Esophagus squamous epithelium (tissue), 5 donors: ENCODE measurements at places on chromosomes 4 and X. TPM values are rescaled to one million over a fixed set of nuclear protein-coding genes. Genes with fewer than 3 reads are reported as not detected.

DNA sequence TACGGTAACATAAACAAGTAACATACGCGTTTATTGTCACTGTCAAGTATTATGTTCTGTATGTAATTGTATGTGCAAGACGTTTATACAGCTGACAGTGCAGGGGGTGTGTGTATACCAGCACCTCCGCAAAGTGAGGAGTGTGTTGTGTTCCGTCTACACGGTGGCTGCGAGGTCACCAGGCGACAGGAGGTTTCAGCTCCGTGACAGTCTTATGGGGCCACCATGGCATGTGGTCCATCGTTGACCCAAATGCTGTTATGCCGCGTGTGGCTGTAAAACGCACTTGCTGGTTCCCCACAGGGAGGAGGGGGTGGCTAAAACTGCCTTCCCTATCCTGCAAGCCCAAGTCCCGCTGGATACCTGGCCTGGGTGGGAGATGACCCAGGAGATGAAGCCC is 25.0 kb downstream of the NSG1 start:
- H3K4me3 ChIP-seq: no peak overlapping the region
- no peaks in the 10 kb centered on the region for H3K27me3 ChIP-seq
- no peak for DNase-seq
- no peaks in the 10 kb centered on the region for H3K4me1 ChIP-seq
- no peaks in the 10 kb centered on the region for H3K36me3 ChIP-seq

DNA sequence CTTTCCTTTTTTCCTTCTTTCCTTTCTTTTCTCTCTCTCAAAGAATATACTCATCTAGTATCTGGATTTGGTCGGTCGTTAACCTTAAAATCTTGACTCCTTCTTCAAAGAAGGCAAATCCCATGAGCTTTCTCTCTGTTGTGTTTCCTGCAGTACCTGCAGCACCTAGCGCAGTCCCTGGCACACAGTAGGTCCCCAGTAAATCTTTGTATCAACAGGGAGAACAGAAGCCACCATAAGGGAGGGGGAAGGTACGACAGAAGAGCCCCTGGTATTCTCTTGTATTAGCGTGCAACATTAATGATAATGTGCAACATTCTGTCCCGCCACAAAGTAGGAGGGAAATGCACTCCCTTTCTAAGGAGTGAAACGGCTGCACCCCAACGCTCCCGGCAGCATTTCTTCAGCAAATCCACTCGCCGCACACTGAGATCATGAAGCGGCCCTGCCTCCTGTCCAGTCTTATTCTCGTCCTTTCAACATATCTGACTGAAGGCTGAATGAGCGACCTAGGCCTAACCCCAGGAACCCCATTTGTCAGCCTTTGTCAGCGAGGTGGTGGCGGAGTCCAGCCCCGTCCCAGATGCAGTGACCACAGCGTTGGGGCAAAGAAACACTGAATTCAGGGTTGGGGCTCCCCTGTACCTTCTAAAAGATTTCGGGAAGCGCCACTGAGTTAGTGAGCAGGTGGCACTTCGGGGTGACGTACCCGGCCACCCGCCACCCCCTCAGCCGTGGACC is 133.7 kb downstream of the AMELX start:
- peak overlapping the region; percentile 73 for H3K27ac ChIP-seq
- no peaks in the 10 kb centered on the region for H3K36me3 ChIP-seq
- no peaks in the 10 kb centered on the region for H3K4me1 ChIP-seq
- H3K27me3 ChIP-seq: no peaks in the 10 kb centered on the region
- peak overlapping the region; percentile 35 for H3K4me3 ChIP-seq

DNA sequence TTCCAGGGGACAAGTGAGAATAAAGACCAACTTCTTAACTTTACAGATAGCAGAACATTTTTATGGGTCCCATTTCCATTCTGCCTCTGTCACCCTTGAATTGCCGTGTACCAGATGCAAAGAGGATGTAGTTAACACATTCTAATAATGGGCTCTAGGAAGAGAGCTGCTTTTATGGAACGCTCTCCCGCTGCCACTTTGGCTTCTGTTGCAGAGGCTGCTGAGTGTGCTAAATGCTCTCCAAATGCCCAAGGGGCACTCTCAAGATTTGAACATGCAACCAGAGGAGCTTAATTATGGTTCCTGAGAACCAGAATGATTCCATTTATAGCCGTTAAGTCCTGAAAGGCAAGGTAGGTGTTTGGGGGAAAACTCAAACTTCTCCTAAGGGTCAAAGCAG is 28.1 kb upstream of the GPC3 start:
- no peaks in the 10 kb centered on the region for H3K27me3 ChIP-seq
- H3K4me1 ChIP-seq: no peaks in the 10 kb centered on the region
- no peaks in the 10 kb centered on the region for H3K36me3 ChIP-seq
- no peak for DNase-seq

GRCh38 chr4:107902715-107903114 is 28.6 kb upstream of the CYP2U1 start:
- H3K36me3 ChIP-seq: no peaks in the 10 kb centered on the region
- H3K27ac ChIP-seq: no peak overlapping the region
- no peaks in the 10 kb centered on the region for H3K27me3 ChIP-seq
- no peak overlapping the region for H3K4me3 ChIP-seq
- peaks cover 7% of the 10 kb centered on the region for H3K4me1 ChIP-seq

GRCh38 chr4:39706334-39706733 is 8.4 kb downstream of the UBE2K start:
- H3K4me1 ChIP-seq: peaks cover 52% of the 10 kb centered on the region
- H3K36me3 ChIP-seq: peaks cover 9% of the 10 kb centered on the region
- no peaks in the 10 kb centered on the region for H3K27me3 ChIP-seq
- no peak overlapping the region for H3K27ac ChIP-seq
- DNase-seq: no peak

- no peaks in the 10 kb centered on the region for H3K4me1 ChIP-seq
- H3K4me3 ChIP-seq: no peak overlapping the region
- DNase-seq: no peak
- H3K36me3 ChIP-seq: no peaks in the 10 kb centered on the region
Observed at GRCh38 chrX:19579485-19579884, 64.2 kb upstream of the MAP3K15 start.

DNA sequence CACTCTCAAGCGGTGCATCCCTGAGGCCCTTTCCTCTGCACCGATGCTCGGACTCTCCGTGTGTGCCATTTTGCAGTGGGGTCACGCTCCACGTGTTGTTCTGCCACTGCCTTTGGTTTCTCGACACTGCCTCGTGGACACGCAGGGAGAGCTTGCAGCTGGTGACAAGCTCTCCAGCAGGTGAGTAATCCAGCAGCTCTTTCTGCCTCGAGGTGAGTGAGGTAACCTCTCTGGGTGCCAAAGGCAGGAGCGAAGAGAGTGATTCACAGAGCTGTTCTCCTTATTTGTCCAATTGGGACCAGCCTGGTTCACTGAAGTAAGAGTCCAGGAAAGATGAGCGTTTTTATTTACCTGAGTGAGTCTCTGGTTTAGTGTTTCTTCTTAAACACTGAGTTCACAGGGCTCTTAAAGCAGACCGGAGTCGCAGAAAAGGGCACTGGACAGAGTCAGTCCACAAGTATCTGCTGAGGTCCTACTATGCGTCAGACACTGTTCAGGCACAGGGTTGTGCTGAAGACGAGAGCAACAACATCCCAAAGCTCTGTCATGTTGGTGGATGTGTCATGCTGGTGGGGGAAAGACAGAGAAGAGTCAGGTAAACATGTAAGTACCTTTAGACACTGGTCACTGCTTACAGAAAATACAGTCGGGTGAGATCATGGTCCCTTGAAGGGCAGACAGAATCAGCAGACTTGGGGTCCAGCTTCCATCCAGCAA is 61.8 kb downstream of the FHDC1 start:
- DNase-seq: no peak
- H3K36me3 ChIP-seq: no peaks in the 10 kb centered on the region
- H3K4me1 ChIP-seq: peaks cover 15% of the 10 kb centered on the region
- peak overlapping the region; percentile 76 for H3K27ac ChIP-seq

GRCh38 chr4:56052481-56052880 is 103.7 kb downstream of the CEP135 start:
- H3K4me3 ChIP-seq: no peak overlapping the region
- no peak for DNase-seq
- H3K27ac ChIP-seq: no peak overlapping the region
- H3K36me3 ChIP-seq: no peaks in the 10 kb centered on the region

GRCh38 chrX:11296051-11296450 is 2.8 kb downstream of the AMELX start:
- H3K27me3 ChIP-seq: no peaks in the 10 kb centered on the region
- no peak for DNase-seq
- H3K4me1 ChIP-seq: no peaks in the 10 kb centered on the region
- H3K4me3 ChIP-seq: no peak overlapping the region
- no peaks in the 10 kb centered on the region for H3K36me3 ChIP-seq
- H3K27ac ChIP-seq: no peak overlapping the region

GRCh38 chr4:56959100-56959499 is 18.3 kb downstream of the NOA1 start:
- H3K27me3 ChIP-seq: no peaks in the 10 kb centered on the region
- no peak overlapping the region for H3K4me3 ChIP-seq
- DNase-seq: no peak
- H3K4me1 ChIP-seq: peaks cover 17% of the 10 kb centered on the region

GRCh38 chr4:52889778-52890520 is 27.8 kb downstream of the RASL11B start:
- H3K4me1 ChIP-seq: no peaks in the 10 kb centered on the region
- H3K27me3 ChIP-seq: no peaks in the 10 kb centered on the region
- no peak for DNase-seq
- no peak overlapping the region for H3K27ac ChIP-seq

DNA sequence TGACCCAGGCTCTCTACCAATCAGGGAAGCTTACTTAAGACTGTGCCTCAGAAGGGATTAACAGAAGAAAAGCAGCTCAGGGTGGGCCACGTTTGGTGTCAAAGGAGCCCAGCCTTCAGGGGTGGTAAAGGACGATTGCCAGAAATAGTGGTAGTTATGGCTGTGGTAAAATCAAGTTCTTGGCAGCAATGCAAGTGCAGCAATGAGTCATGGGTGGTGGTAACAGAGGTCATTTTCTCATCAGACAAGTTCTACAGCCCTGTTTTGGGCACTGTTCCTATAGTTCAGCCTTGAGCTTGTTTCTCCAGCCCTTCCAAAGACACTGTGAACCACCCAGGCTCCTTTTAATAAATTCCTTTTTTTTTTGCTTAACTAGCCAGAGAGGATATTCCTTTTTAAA is 120.3 kb downstream of the EFHC2 start:
- no peak overlapping the region for H3K4me3 ChIP-seq
- no peaks in the 10 kb centered on the region for H3K27me3 ChIP-seq
- DNase-seq: no peak
- H3K4me1 ChIP-seq: peaks cover 4% of the 10 kb centered on the region

GRCh38 chr4:11857881-11858280 is 429.2 kb upstream of the HS3ST1 start:
- no peaks in the 10 kb centered on the region for H3K4me1 ChIP-seq
- no peaks in the 10 kb centered on the region for H3K36me3 ChIP-seq
- H3K27ac ChIP-seq: no peak overlapping the region
- H3K4me3 ChIP-seq: no peak overlapping the region
- no peaks in the 10 kb centered on the region for H3K27me3 ChIP-seq

DNA sequence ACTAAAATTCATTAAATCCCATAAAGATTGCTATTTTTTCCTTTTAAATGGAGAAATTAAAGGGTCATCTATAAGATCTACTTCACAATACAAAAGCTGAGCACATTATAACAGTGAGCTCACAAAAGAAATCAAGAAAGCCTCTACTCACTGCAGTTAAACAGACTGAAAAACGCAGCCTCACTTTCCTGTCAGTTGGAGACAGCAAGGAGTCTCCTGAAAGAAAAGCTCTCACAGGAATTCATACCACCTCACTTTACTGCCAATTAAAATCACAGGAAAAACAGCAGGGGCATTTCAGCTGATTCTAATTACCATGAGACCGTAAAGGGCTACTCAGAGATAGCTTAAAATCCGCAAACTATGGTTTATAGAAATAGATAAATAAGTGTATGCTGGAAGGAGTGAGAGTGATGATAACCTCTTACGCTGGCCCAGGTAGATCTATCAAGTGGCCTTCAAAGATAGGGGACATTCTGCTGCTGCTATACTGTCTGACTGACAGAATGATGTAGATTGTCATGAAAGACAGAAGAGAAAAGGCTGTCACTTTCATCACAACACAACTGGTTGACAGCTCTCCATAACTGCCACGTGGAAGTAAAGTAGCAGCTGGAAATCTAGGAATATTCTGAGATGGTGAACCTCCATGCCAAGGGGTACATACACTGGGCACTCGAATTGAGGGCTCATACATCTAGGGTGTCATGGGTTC is 1333.7 kb upstream of the DIAPH2 start:
- no peak overlapping the region for H3K27ac ChIP-seq
- no peaks in the 10 kb centered on the region for H3K27me3 ChIP-seq

DNA sequence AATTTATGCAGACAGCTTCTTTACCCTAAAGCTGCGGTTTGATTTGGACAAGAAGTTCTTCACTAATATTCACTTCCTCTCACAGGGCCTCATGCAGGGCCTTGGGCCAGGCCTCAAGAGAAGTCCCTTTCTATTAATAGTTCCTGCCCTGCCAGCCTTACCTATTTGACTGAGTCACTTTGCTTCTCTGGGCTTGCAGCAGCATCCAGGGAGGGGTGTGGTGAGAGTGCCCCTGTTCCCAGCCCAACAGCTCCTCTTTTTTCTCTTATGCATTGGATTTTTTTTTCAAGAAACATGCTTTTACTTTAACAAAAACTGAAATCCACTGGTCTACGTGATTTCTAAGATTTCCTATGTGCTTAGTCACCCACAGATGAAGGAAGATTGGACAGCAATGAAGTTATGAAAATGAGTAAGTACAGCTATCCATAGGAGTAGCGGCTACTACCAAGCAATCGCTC is 26.7 kb downstream of the FAM156B start:
- no peak for DNase-seq
- peaks cover 5% of the 10 kb centered on the region for H3K4me1 ChIP-seq
- H3K27ac ChIP-seq: no peak overlapping the region
- H3K4me3 ChIP-seq: no peak overlapping the region

DNA sequence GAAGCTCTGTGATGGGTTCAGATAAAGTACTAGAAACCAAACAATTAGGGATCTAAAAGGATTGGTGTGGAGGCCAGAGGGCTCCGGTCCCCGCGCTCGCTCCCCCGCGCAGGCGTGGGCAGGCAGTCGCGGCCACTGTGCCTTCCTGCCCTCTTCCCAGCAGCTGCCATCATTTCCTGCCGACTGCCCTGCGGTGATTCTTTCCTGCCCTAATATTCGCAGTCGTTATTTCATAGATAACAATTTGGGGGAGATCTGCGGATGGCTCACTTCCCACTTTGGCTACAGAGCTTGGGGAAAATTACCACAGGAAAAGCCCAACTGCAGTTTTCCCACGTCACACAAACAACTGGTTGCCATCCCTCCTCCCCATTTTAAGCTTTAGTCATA is 2.2 kb downstream of the GRIA2 start:
- peaks cover 6% of the 10 kb centered on the region for H3K27me3 ChIP-seq
- no peak overlapping the region for H3K27ac ChIP-seq
- peak overlapping the region; percentile 9 for H3K4me3 ChIP-seq
- H3K36me3 ChIP-seq: no peaks in the 10 kb centered on the region
- peaks cover 4% of the 10 kb centered on the region for H3K4me1 ChIP-seq

- no peaks in the 10 kb centered on the region for H3K27me3 ChIP-seq
- H3K36me3 ChIP-seq: no peaks in the 10 kb centered on the region
- H3K4me1 ChIP-seq: peaks cover 34% of the 10 kb centered on the region
- peak overlapping the region; percentile 96 for H3K27ac ChIP-seq
- no peak for DNase-seq
Observed at GRCh38 chr4:13483136-13483767, 888 bp downstream of the RAB28 start.

CLDN2 gene
- not detected for total RNA-seq

SRPK3 gene
- 0.09 TPM for total RNA-seq

SPP1 gene
- total RNA-seq: 0.95 TPM

AWAT2 gene
- total RNA-seq: not detected

SOD3 gene
- 39.6 TPM for total RNA-seq

MAGEB2 gene
- total RNA-seq: not detected

NPY2R gene
- total RNA-seq: not detected

TLR10 gene
- total RNA-seq: 0.38 TPM

MAGEB10 gene
- total RNA-seq: not detected

ZNF157 gene
- total RNA-seq: 0.19 TPM
